ENCODE measurements at places on chromosomes 7 and 10.

DNA sequence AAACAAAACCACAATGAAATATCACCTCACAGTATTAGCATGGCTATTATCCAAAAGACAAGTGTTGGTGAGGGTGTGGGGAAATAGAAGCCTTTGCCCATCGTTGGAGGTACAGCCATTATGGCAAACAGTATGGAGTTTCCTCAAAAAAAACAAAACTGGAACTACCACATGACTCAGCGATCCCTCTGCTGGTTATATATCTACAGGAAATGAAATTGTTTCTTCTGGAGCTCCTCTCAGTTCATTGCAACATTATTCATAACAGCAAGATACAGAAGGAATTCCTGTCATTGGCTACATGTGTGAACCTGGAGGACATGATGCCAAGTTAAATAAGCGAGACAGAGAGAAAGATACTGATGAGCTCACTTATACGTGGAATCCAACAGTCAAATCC lies 2.4 kb upstream of the UBE3C start:
- DNase-seq: peak; percentile 35

- no peak for DNase-seq
Measured at GRCh38 chr7:67894746-67895145, 898.1 kb downstream of the TYW1 start.

GRCh38 chr10:29023678-29024077 lies 265.2 kb upstream of the LYZL1 start:
- no peak for DNase-seq

DNA sequence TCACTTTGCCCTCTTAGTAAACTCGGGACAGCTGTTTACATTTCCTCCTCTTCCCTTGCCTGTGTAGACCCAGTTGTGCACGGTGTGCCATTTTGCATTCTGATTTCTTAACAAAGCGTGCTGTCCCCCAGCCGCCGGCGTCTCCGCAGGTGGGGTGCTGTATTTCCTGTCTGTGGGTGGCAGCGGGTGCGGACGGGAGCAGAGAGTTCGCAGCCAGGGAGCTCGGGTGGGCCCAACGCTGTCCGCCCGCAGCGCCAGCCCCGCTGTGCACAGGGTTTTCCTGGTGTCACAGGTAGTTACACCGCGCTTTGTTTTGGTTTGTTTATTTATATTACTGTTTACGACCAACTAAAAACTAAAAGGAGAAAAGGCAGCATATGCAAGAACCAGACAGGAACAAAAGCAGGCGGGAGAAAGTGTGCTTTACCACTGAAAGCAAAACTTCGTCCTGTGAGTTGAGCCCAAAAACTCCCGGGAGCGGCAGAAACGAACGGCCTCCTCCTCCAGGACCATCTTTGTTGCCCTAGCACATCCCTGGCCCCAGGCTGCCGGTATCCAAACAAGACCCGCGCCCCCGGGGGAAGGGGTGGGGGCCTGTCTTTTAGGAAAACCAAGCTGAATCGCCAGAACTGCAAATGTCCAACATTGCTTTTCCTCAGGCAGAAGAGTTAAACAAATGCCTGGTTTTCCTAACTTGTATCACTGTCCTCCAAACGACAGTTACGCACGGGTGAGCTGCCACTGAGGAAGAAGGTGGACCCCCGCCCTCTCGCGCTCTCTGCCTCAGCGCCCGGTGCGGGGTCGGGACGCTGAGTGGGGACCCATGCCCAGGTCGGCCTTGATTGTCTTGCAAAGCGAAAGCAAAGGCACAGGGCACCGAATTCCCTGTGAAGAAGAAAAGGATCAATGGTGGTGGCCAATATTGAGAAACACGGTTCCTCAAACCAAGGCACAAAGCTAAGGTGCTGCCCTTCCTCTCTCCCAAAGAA lies 45.9 kb upstream of the DRGX start:
- DNase-seq: no peak

DNA sequence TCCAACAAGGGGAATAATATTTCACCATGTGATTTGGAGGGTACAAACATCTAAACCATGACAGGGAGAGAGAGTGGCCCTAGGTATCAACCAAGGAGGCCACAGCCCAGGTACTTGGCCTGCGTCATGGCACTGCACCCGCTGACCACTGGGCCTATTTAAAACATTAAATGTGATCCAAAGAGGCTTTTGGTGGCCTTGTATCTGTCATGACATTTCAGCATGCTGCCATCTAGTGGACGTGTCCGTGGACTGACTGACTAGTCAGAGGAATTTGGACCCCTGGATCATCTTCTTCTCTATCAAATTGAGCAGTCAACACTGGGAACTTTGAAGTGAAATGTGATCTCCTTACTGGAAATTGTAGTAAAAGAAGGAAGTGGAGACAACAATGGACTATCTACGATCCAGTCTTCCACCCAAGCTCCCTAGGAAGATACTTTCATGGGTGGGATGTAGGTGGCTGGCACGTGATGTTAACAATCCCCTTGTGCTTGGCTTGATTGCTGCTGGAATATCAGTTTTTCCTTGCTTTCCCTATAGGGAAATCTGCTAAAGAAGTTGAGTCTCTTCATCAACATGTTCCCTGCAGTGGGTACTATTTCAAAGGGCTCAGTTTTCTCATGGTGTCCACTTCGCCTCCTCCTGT lies 24.6 kb upstream of the ITGA8 start:
- DNase-seq: no peak

DNA sequence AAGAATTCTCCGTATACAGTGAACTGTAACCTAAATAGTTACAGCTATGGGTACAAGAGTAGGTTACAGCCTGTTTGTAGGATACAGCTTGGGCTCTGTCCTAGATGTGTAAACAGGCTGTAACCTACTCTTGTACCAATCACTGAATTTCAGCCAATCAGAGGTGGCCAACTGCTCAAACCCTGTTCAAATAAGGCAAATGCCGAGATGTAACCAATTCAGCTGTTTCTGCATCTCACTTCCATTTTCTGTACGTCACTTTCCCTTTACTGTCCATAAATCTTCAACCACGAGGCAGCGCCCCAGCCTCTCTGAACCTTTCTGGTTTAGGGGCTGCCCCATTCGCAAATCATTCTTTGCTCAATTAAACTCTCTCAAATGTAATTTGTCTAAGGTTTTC lies 8.3 kb upstream of the MMP21 start:
- no peak for DNase-seq

DNA sequence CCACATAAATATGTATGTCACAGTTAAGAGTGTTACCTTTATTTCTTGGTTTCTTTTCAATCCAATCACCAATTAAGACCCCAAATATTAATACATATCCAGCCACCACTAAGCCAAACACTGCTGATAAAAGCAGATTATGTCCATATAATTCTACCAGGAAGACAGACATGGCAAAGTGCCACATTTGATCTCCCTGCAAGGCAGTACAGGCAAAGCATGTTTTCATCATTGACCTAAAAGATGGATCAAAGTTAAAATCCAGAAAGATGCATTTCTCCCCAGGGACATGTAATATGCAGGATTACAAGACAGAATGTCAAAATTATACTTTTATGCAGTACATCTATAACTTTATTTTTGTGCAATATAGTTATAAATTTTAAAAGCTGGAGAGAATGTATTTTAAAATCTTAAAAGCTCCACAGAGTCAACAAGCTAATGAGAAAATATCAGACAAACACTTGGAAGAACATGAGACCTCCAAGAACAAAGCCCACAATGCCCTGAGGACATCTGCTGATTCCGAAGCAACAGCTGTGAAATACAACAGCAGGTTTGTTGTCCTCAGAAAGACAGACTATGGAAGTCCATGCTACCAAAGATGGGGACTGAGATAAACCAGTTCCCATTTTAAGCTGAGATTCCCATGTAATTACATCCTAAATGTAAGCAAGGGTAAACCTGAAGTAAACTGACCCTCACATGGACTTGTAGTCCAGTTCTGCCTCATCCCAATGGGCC lies 54.5 kb upstream of the TOMM7 start:
- DNase-seq: no peak

DNA sequence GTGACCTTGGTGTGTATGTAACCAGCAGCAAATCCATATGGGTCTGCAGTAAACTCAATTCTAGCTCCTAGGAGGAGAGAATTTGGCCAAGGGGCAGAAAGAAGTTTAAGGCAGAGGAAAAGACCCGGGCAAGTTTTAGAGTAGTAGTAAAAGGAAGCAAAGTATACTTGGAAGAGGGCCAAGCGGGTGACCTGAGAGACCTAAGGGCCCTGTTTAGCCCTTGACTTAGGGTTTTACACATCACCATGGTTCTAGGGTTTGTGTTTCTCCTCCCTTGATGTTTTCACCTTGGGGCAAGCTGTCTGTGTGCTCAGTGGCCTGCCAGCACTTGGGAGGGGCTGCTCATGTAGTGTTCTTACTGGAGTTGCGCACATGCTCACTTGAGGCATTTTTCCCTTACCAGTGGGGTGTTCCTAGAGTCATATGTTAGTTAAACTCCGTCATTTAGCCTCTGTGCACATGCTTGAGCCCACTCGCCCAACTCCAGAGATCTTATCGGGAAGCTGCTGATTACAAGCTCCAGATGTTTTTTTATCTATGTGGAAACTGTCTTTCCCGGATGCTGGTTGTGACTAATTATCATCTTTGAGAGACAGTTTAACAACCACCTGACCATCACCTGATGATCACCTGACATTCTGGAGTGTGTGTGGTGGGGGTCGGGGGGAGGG lies 137.6 kb upstream of the PRSS1 start:
- DNase-seq: no peak

- no peak for DNase-seq
Measured at GRCh38 chr10:13904064-13904463, 317.3 kb downstream of the PRPF18 start.

GRCh38 chr10:28839600-28840007 lies 162.3 kb downstream of the BAMBI start:
- DNase-seq: no peak

DNA sequence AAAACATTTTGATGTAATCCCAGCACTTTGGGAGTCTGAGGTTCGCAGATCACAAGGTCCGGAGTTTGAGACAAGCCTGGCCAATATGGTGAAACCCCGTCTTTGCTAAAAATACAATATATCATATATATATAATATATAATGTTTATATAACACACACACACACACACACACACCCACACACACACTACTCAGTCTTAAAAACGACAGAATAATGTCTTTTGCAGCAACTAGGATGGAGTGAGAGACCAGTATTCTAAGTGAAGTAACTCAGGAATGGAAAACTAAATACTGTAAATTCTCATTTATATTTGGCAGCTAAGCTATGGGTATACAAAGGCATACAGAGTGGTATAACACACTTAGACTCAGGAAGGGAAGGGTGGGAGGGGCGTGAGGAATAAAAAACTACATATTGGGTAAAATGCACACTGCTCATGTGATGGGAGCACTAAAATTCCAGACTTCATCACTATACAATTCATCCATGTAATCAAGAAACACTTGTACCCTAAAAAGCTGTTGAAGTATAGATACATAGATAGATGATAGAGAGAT lies 231.2 kb upstream of the SEMA3A start:
- DNase-seq: no peak

GRCh38 chr7:103988468-103989199 lies 824 bp downstream of the RELN start:
- DNase-seq: peak; percentile 1

DNA sequence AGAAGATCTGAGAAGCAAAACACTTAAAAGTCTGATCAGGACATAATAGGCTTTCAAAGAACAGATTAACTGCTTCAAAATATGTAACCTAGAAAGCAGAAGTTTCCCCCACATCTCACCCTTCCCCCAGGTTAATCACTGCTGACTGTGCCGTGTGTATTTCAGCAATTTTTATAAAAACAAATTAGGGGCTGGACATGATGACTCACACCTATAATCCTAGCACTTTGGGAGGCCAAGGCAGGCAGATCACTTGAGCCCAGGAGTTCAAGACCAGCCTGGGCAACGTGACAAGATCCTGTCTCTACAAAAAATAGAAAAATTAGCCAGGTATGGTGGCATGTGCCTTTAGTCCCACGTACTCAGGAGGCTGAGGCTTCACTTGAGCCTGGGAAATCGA lies 67.6 kb upstream of the GATA3 start:
- no peak for DNase-seq

DNA sequence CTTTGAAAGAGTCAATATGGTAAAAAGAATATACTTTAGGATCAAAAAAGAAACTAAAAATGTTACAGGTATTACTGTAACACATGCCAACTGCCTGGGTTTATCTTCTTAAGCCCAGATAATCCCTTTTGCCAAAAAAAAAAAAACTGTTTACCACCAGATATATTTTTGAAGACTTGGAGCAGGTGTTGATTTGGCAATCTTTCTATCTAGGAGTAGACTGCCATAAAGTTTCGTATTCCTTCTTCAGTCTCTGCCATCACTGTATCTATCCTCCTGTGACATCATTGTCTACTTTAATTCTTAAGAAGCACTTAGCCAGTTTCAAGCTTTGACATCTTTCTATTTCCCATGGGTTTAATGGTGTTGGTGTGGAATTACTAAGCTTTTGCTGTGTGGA lies 161.0 kb downstream of the ST7 start:
- DNase-seq: no peak

DNA sequence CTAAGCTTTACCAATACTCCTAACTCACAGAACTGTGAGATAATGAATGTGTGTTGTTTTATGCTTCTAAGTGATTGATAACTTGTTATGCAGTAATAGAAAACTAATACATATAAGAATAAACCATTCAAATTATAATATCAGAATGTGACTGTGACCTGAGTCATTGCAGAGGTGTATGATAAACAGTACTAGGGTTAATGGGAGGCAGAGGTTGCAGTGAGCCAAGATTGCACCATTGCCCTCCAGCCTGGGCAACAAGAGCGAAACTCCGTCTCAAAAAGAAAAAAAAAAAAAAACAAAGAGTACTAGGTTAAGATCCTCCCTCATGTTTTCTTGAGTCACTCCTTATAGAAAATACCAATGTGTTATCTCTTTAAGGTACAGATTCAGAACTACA lies 950.3 kb downstream of the SORCS1 start:
- no peak for DNase-seq

- no peak for DNase-seq
Measured at GRCh38 chr10:55837273-55837672, 523.8 kb downstream of the ZWINT start.

DNA sequence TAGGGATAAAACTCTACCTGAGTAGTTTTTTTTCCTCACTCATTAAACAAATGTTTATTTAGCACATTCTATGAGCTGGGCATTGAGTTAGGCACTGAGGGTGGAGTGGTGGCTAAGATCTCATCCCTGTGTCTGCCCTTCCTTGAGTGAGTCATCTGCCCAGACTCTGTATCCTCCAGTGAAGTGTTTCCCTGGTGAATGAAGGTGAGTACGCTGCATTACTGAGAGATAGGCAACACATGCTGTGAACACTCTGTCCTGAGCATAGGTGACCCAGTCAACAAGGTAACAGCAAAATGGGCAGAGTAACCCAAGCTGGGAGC lies 5.8 kb downstream of the PITX3 start:
- DNase-seq: no peak

DNA sequence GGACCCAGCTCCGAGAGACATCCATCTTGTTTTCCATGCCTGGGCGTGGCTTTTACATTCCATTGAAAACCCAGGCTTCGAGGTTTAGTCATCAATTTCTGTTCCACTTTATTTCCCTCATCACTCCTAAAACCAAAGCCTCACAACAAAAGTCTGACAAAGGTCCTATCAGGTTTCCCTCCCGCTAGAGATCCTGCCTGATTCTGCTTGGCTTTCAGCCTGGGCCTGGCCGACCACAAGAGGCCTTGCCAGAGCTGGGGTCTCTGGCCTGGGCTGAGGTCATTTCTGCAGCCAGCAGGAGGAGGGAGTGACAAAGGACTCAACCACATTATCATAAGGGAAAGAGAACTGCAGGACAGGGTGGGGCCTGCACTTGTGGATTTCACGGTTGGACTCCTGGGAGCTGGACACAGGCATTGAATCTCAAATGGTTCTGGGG lies 167.0 kb downstream of the FANK1 start:
- peak; percentile 49 for DNase-seq

- no peak for DNase-seq
Measured at GRCh38 chr10:86509145-86509544, 12.4 kb downstream of the WAPL start.

GRCh38 chr7:17380736-17381662 lies 82.5 kb downstream of the AHR start:
- no peak for DNase-seq

All from smooth muscle cell of the brain vasculature (primary cell).